Smooth muscle cell of bladder (primary cell): ENCODE measurements at places on chromosomes 12 and 14. TPM values are rescaled to one million over a fixed set of nuclear protein-coding genes. Genes with fewer than 3 reads are reported as not detected.

The SMCO2 gene
- 0.14 TPM in 1 of 2 replicates, not detected in the other for total RNA-seq

The KLRB1 gene
- total RNA-seq, result under 0.01 TPM in 1 of 2 replicates, not detected in the other

The LTBP2 gene
- 71.0 and 72.3 TPM in 2 replicates for total RNA-seq

The TAS2R46 gene
- 1.3 and 1.8 TPM in 2 replicates for total RNA-seq

The CCDC38 gene
- not detected in 2 replicates for total RNA-seq

The SLCO1B1 gene
- not detected in 2 replicates for total RNA-seq

The NIN gene
- 28.6 and 31.1 TPM in 2 replicates for total RNA-seq

The OR4Q2 gene
- total RNA-seq, result not detected in 2 replicates

The SLC25A47 gene
- not detected in 2 replicates for total RNA-seq

The LYZ gene
- total RNA-seq, result 0.09 TPM in 1 of 2 replicates, not detected in the other

The CEBPE gene
- total RNA-seq, result not detected in 2 replicates

The PROX2 gene
- not detected in 2 replicates for total RNA-seq
